ENCODE measurements at places on chromosomes 1 and 21.
A peak's percentile ranks its signal among the peaks of the same experiment; 100 is the strongest.

DNA sequence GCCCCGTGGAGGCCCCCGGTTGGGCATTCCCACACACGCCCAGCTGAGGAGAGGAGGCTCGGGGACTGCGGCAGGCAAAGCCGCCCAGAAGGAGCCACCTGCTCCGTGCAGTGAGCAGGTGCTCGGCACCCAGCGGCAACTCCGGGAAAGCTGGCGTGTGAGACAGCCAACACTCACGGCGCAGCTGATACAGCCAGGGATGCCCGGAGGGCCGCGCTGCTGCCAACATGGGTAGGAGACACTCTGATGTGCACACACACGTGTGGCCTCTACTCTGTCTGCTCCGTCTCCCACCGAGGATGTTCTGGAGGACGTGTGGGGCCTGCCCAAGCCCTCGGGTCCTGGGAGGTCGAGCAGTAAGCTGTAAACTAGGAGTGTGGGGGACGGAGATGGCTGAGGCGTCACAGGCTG, 12.9 kb downstream of the MORN1 start:
- DNase-seq: no peak

- DNase-seq: no peak
Observed at GRCh38 chr1:184947497-184948256, 26.6 kb downstream of the NIBAN1 start.

- DNase-seq: no peak
Observed at GRCh38 chr1:108665067-108665466, 4.2 kb upstream of the HENMT1 start.

- peak; percentile 73 for DNase-seq
Observed at GRCh38 chr1:108646648-108647269, 14.1 kb downstream of the HENMT1 start.

- no peak for DNase-seq
Observed at GRCh38 chr1:179857009-179857408, 20.6 kb downstream of the TOR1AIP2 start.

- DNase-seq: peak; percentile 30
Observed at GRCh38 chr1:159924025-159924790, 1.1 kb downstream of the TAGLN2 start.

DNA sequence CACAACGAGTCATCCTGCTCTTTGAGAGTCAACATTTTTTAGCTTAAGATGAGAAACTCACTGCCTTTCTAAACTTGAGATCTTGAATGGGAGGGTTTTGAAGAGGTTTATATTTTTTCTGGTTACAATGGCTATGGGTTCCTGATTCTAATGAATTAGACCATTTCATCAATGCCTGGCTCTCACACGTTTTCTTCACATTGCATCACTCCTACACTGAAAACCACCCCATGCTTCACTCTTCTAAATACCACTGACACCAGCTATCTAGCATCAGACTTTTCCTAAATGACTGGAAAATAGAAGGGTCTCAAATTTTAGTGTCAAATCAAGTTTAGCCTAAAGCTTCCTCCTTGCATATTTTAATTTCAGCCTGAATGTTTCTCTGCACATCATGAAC, 606.1 kb upstream of the USP24 start:
- no peak for DNase-seq
